T47D (cell line): ENCODE measurements at places on chromosomes 2 and 18.

DNA sequence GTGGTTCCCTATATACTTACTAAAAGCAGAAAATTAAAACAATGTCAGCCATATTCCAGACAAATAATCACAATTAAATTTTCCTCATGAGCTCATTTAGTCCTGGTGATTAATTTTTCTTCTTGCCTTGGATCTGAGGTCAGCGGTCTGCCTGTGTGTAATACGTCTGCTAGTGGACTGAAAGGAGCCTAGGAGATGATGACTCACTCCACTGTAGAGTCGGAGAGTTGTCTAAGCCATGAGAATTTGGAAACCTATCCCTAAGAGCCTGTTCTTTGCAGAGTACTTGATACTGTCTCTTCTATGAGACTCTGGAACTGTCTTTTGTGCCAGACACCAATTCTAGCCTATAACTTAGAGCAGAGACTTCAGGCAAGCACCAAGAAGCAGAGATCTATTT lies 94.2 kb upstream of the RAB27B start:
- no peak for DNase-seq

DNA sequence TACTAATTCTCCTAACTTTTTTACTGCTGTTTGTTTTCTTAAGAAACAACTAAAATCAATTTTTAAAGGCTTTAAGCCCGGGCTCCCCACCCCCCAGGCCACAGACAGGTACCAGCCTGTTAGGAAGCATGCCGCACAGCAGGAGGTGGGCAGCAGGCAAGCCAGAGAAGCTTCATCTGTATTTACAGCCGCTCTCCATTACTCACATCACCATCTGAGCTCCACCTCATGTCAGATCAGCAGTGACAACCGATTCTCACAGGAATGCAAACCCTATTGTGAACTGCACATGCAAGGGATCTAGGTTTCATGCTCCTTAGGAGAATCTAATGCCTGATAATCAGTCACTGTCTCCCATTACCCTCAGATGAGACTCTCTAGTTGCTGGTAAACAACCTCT lies 517.0 kb downstream of the NRXN1 start:
- DNase-seq, result no peak

- no peak for DNase-seq
Observed at GRCh38 chr2:69022548-69022947, 9.6 kb downstream of the ANTXR1 start.

GRCh38 chr18:70489986-70490933 lies 201.4 kb downstream of the SOCS6 start:
- DNase-seq, result peak; percentile 7

GRCh38 chr2:41779888-41780287 lies 267.9 kb upstream of the PKDCC start:
- no peak for DNase-seq

GRCh38 chr2:100909534-100910081 lies 89.7 kb downstream of the NPAS2 start:
- DNase-seq, result no peak

DNA sequence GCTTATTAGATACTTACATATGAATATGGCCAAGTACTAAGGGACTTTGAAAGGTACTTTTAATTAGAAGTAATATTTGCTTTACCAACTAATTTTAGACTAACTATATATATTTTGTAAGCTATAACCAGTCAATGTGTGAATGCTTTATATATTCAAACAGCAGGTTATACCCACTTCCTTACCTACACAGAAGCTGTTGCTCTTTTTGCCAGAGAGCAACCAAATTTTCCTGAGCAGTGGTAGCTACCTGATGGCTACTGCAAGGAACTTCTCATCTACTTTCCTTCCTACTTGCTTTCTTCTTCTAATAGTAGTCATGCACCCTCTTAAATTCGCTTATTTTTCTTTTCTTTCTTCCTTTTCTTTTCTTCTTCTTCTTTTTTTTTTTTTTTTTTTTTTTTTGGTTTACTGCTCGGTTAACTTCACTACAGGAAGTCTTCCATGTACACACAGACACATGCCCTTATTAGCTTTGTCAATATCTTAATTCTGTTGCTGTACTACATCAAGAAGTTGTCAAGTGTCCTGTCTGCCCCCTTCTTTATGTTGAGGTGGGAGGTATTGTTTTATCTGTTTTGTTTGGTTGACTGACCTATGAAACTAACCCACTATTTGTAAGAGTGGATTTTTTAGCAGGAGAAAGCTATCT lies 95.0 kb downstream of the EPC2 start:
- DNase-seq, result no peak

- DNase-seq, result no peak
Observed at GRCh38 chr18:70554854-70555445, 266.1 kb downstream of the SOCS6 start.

- no peak for DNase-seq
Observed at GRCh38 chr2:32249731-32250236, 14.9 kb downstream of the NLRC4 start.

- no peak for DNase-seq
Observed at GRCh38 chr2:122753336-122753735, 997.9 kb downstream of the TSN start.

DNA sequence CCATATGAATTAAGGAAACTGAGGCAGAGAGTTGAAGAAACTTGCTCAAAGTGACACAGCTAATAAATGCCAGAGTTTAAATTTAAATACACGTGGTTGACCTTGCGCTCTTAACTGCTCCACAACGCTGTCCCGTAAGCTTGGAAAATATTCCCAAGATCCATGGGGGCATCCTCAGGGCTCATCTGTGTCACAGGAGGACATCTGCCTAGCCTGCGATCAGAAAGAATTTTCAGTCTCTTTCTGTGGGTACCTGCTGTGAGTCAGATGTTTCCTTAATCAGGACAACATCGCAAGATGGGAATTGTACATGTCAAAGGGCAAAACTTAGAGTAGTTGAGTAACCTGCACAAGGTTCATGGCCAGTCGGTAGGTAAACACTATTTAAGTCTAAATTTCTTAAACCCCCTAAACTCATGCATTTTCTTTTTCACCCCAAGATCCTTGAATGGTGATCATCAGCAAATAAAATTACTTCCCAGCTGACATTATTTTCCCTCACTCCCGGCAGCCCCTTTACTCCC lies 1.4 kb downstream of the CMPK2 start:
- DNase-seq, result no peak

GRCh38 chr2:13578547-13578946 lies 861.8 kb downstream of the TRIB2 start:
- DNase-seq, result no peak

- DNase-seq, result peak; percentile 43
Observed at GRCh38 chr18:24488824-24489493, 28.5 kb downstream of the HRH4 start.

- DNase-seq, result no peak
Observed at GRCh38 chr2:157477919-157478318, 34.0 kb upstream of the CYTIP start.

DNA sequence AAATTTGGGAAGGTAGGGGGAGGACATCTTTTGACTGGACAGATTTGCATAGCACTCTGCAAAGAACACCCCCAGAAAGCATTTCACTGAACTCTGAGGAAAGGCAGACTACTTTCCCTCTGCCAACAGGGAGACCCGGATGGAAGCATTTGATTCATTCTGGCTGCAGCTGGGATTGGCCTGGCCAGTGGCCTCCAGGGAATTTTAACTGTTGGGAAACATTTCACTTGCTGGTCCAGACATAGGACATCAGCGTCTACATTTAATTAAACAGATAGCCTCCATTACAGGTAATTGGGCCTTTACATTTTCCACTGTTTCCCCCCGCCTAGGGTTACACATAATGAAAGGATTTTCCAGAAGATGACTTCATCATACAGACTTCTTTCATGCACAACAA lies 92.8 kb downstream of the MARCHF4 start:
- no peak for DNase-seq

DNA sequence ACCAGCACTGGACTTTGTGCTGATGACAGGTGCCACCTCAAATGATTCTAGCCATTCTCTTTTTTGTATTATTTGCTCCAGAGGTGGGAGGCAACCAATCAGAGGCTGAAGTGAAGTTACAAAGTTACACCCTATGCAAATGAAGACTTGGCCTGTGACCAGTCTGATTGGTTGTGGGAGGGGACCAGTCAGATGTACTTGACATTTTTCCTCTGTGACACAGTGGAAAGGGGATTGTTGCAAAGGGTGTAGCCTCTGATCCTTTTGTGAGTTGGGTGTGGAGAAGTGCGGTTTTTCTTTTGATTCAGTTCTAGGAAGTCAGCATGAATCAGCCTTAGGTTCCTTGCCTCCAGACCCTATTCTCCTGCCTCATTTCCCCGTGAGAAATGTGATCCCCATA lies 244.0 kb downstream of the ARL6IP6 start:
- DNase-seq, result no peak

GRCh38 chr2:122519821-122520611 lies 764.6 kb downstream of the TSN start:
- no peak for DNase-seq

DNA sequence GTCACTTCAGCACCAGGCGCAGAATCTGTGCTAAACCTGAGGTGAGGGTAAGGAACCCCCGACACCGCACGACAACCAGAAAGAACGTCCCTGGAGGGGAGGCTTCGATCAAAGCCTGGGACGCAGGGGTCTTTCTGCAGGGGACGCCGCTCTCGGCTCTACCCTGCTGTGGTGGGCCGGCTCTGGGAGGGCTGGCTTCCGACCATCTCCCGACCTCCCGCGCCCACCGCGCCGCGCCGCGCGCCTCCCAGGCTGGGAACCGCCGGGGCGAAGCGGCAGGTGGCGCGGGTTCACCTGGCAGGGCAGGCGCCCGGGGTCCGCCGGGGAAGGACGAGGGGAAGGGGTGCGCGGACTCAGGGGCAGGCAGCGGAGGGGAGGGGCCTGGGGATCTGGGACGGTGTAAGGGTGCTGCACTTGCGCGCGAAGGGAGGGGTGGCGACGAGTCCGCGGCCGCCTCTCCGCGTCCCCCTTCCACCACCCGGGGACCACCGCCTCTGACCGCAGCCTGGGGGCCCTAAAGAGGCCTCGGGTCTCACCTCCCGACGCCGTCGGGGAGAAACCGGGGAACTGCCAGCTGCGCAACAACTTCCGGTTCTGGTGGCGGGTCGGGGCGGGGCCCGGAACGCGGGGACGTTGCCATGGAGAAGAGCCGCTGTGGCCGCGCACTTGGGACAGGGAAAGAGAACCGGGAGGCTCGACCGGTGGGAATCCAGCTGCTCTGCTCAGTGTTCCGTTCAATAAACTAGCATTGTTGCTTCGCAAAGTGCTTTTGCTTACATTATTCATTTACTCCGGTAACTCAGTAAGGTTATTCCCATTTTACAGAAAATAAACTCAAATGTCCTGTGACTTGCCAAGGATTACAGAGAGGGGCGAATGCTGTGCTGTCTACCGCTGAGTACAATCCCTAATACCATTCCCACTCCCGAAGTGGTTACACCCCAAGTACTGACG lies at the start of gene ZNF396:
ZNF396 (minus strand) TSS at position 596 of the 954 bp plus-strand sequence. CDS start 3,045 bp downstream, outside the sequence.
- DNase-seq, result peak; percentile 73

- DNase-seq, result no peak
Observed at GRCh38 chr2:233011702-233012131, 1.3 kb downstream of the NGEF start.

DNA sequence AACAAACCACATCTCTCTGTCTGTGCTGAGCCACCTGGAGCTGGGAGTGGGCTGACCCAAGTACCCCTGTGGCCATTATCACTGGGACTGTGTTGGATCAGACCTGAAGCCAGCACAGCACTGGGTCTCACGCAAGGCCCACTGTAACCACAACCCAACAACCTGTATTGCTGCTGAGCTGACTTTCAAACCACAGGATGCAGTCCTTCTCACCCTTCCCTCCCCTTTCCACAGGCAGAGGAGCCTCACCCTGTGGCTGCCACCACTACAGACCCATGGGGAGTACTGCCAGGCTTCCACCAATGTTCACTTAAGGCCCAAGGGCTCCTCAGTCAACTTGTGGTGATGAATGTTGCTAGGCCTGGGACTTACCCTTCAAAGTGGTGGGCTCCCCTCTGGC lies 135.7 kb downstream of the DIS3L2 start:
- no peak for DNase-seq

GRCh38 chr2:238854699-238855229 lies 6.9 kb downstream of the TWIST2 start:
- no peak for DNase-seq

DNA sequence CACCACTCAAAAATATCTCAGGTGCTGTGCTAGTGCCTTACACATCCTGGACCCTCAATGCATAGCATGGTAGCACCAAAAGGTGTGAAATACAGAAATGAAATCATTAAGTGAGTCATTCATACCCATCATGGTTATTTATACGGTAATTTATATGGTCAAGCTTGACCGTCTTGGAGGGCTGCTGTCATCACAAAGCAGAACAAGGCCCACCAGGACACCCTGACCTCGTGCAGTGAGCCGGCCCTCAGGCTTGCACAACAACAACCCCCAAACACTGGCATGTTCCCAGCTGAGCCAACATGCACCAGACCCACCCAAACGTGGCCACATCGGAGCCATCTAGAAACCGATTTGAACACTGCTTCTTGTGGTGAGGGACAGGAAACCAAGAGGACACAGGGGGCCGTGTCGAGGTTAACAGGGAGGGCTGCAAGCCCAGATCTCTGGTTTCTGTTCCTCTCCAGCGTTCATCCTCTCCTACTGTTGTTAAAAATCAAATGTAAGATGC lies 378.5 kb upstream of the ID2 start:
- no peak for DNase-seq

DNA sequence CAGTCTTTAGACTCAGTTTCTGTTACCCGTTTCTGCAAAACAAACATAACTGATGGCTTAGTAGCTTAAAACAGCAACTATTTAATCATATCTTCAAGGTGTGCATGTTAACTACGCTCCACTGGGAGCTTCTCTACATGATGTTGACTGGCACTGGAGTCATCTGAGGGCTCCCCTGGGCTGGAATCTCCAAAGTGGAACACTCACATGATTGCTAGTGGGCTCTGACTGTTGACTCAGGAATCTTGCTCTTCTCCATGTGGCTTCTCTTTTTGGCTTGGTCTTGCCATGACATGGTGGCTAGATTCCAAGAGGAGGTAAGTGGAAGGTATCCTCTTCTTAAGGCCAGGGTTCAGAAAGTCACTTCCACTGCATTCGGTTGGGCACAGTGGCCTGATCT lies 160.8 kb downstream of the PMAIP1 start:
- DNase-seq, result no peak

DNA sequence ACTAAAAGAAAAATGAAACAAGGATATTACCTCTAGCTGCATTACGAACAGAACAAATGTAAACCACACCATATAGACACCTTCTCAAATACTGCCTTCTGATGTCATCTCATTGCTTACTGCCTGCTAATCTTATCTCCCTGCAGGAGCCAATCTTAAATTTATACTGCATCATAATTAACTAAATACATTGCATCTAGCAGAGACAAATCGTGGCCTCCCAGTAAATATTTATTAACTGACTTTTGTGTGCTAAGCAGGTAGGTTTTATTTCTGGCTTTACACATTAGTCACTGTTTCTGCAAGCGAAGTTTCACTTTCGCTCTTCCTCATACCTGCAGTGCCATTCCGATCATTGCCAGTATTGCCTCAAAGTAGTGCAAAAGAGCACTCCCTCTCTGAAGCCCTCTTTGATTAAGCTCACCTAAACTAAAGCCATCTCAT lies 67.5 kb downstream of the SPATS2L start:
- DNase-seq, result no peak
